ENCODE measurements at places on chromosomes 6 and 20. TPM values are rescaled to one million over a fixed set of nuclear protein-coding genes. Genes with fewer than 3 reads are reported as not detected.

DNA sequence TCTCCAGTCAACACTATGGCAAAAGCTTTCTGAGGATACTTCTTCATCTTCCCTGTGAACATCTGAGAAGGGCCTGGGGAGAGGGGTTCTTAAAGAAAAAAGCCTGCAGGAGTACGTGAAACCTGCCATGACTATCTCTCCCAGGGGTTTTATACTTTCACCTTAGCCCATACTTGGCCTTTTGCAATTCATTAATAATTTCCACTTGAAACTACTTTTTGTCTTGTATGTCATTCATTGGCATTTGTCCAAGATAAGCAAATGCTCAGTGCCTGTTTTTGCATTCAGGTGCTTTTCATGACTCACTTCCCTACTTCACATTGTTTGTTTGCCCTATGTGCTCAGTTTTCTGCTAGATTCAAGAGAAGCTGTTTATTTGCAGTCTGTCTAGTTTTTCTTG is 580.3 kb upstream of the GJE1 start:
- H3K4me1 ChIP-seq = no peaks in the 10 kb centered on the region
- H3K27me3 ChIP-seq = no peaks in the 10 kb centered on the region
- no peaks in the 10 kb centered on the region for H3K36me3 ChIP-seq
- H3K27ac ChIP-seq = peak overlapping the region; percentile 73
- DNase-seq = no peak

DNA sequence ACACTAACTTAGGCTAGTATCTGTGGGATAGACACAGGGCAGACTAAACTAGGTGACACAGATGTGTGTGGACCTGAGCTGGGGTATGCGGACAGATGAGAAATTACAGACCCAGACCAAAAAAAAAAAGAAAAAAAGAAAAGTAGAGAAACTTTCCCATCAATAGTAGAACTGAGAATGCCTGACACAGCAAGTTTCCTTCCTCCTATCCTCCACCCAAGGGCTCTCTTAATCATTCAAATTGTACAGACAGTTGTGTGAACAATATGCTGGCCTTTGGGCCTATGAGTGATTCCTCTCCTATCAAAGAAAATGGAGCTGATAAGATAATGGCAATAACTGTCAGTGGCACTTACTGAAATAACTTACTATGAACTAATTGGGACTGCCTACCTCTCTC is 226.7 kb upstream of the PRDM1 start:
- H3K36me3 ChIP-seq = no peaks in the 10 kb centered on the region
- no peak overlapping the region for H3K27ac ChIP-seq
- H3K4me1 ChIP-seq = no peaks in the 10 kb centered on the region
- no peak for DNase-seq
- H3K4me3 ChIP-seq = no peak overlapping the region

The ZNF334 gene
- 3.3 TPM for total RNA-seq

- peaks cover 27% of the 10 kb centered on the region for H3K4me1 ChIP-seq
- no peak overlapping the region for H3K4me3 ChIP-seq
- no peaks in the 10 kb centered on the region for H3K27me3 ChIP-seq
- DNase-seq = no peak
Observed at GRCh38 chr6:139757784-139758183, 383.3 kb upstream of the CITED2 start.

- no peaks in the 10 kb centered on the region for H3K4me1 ChIP-seq
- no peak for DNase-seq
- H3K27ac ChIP-seq = no peak overlapping the region
- no peak overlapping the region for H3K4me3 ChIP-seq
Observed at GRCh38 chr6:39062014-39062740, 13.6 kb downstream of the GLP1R start.

The RRP36 gene
- 23.4 TPM for total RNA-seq

GRCh38 chr6:144145541-144145940 is 4.8 kb upstream of the STX11 start:
- DNase-seq = no peak
- H3K36me3 ChIP-seq = no peaks in the 10 kb centered on the region
- H3K27me3 ChIP-seq = no peaks in the 10 kb centered on the region
- no peak overlapping the region for H3K27ac ChIP-seq

- no peak overlapping the region for H3K4me3 ChIP-seq
- H3K27ac ChIP-seq = no peak overlapping the region
- peaks cover 31% of the 10 kb centered on the region for H3K4me1 ChIP-seq
- H3K27me3 ChIP-seq = no peaks in the 10 kb centered on the region
- H3K36me3 ChIP-seq = no peaks in the 10 kb centered on the region
Observed at GRCh38 chr6:166344240-166344639, 1.9 kb upstream of the SFT2D1 start.

DNA sequence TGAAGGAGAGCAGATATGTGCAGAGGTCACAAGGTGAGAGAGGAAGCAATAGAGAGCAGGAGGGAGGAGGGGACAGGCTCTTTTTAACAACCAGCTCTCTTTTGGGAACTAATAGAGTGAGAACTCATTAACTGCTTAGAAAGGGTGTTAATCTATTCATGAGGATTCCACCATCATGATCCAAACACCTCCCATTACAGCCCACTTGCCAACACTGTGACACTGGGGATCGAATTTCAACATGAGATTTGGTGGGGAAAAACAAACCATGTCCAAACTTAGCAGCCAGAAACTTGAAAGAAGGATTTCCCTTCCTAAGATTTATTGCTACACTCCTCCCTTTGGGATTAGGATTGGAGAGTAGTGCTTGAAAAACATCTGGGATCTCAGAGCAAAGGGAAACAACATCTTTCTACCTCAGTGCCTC is 135.5 kb upstream of the PLCB4 start:
- no peaks in the 10 kb centered on the region for H3K36me3 ChIP-seq
- no peaks in the 10 kb centered on the region for H3K4me1 ChIP-seq
- H3K4me3 ChIP-seq = no peak overlapping the region
- H3K27ac ChIP-seq = no peak overlapping the region

DNA sequence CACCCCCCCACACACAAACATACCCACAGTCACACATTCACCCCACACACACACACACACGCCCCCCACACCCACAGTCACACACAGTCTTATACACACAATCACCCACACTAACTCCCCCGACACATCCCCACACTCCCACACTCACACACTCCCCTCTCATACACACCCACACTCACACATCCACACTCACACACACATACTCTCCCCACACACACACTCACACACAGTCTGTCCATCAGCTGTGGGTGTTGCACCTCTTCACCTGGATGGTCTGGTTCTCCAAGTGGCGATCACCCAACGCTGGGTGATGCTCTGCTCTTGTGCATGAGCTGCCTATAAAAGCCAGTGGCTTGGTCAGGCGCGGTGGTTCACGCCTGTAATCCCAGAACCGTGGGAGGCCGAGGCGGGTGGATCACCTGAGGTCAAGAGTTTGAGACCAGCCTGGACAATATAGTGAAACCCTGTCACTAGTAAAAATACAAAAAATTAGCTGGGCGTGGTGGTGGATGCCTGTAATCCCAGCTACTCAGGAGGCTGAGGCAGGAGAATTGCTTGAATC is 158.9 kb downstream of the SMOC2 start:
- H3K4me1 ChIP-seq = no peaks in the 10 kb centered on the region
- H3K36me3 ChIP-seq = no peaks in the 10 kb centered on the region
- no peak for DNase-seq
- H3K27me3 ChIP-seq = no peaks in the 10 kb centered on the region
- no peak overlapping the region for H3K27ac ChIP-seq

DNA sequence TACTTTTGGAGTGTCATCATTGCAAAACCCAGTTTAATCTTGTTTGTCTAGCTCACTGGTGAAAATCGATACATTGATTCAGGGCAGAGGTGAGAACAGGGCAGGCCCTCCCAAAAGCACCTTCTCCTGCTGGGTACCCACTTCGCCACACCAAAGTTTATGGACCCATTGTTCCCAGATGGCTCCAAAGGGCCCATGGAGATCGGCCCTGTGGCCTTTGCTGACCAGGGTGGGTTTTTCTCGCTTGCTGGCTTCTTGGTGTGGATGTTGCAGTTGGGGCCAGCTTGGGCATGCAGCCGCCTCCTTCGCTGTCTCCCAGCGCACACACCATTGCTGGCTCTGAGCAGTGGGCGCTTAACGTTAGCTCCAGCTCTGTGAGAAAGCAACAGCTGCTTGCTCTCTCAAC is 178.1 kb upstream of the PDE10A start:
- no peak overlapping the region for H3K27ac ChIP-seq
- H3K4me3 ChIP-seq = no peak overlapping the region
- no peak for DNase-seq
- no peaks in the 10 kb centered on the region for H3K27me3 ChIP-seq
- peaks cover 15% of the 10 kb centered on the region for H3K4me1 ChIP-seq
- H3K36me3 ChIP-seq = no peaks in the 10 kb centered on the region

DNA sequence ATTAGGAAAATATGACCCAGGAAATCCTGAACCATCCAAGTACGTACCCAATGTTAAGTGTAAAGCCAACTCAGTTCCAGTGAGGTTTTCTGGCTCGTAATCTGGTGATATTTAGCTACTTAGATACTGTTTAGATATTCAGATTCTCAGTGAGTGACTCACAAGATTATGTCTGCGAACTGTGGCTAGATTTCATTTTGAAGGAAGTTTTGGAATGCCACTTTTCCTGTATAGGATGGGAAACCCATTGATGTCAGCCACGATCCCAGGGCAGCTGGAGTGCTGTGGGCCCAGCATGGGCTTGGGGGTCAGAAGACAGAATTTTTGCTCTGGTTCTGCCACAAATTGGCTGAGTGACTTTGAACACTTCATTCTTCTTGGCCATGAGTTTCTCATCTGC is 76.3 kb downstream of the TMEM170B start:
- no peaks in the 10 kb centered on the region for H3K27me3 ChIP-seq
- H3K36me3 ChIP-seq = no peaks in the 10 kb centered on the region
- no peak overlapping the region for H3K27ac ChIP-seq
- no peak overlapping the region for H3K4me3 ChIP-seq
- no peaks in the 10 kb centered on the region for H3K4me1 ChIP-seq
- DNase-seq = no peak
